ENCODE measurements at places on chromosomes 11 and 22.

DNA sequence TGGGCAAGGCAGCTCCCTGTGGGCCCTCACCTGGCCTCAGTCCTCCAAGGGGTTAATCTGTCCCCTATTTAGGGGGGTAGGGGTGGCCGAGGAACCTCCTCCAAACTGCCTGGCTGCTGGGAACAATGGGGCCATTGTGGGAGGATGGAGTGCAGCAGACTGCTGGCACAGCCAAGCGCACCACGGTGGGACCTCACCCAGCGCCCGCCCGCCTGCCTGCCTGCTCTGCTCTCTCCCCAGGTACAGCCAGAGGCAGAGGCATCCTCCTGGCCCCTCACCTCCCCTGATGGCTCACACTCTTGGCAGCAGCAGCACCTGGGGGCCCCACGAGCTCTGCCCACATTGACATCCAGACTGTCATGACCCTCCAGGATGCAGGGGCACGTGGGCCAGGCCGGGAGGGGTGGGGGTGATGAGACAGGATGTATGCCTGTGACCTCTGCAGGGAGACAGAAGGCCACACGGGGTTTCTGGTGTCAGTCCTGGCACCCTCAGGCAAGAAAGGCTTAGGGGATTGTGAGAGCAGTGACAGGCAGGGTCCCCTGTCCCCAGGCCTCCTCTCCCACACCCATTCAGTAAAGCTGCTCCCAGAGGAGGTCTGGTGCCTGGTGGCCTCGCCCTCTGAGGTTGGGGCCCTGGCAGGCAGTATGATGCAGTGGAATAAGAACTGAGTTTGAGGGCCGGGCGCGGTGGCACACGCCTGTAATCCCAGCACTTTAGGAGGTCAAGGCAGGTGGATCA lies 11.4 kb downstream of the BCL9L start:
- no peak for DNase-seq

- no peak for DNase-seq
Measured at GRCh38 chr22:19150482-19151328, 613 bp upstream of the GSC2 start.

GRCh38 chr11:16367252-16367651 lies 10.9 kb upstream of the SOX6 start:
- DNase-seq, result no peak

DNA sequence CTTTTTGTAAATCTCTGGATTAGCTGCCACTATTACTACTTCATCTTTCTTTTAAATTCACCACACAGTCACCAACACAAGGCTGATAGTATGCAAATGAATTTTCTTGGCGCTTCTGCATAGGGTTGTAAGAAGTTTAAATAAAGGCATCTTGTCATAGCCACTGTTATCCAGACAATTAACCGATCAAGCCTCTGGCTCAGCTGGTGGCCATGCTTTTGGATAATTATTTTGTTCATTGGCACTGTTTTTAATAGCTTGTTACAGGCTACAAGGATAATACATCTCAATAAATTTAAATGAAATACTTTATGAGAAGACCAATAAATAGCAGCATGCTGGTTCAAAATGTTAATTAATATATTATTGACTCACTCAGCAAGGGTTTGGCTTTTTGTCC lies 1261.0 kb downstream of the FAM181B start:
- no peak for DNase-seq

- peak; percentile 66 for DNase-seq
Measured at GRCh38 chr11:723120-723883, 17.3 kb downstream of the EPS8L2 start.

DNA sequence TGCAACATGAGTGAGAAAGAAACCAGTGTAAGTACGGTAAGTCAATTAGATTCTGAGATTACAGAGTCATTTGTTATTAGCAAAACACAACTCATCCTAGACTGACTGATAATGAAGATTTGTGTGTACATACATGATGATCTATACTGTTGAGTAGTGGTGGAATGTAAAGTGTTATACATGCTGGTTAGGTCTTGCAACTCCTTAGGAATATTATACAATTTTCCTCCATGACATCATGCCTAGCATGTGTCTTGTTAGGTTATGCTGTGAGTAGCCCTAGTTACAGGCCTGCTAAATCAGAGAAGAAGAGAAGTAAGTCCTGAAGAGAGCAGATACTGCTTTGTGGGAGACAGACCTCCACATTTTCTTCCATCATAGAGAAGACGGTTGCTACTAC lies 880.6 kb downstream of the LUZP2 start:
- DNase-seq, result no peak

DNA sequence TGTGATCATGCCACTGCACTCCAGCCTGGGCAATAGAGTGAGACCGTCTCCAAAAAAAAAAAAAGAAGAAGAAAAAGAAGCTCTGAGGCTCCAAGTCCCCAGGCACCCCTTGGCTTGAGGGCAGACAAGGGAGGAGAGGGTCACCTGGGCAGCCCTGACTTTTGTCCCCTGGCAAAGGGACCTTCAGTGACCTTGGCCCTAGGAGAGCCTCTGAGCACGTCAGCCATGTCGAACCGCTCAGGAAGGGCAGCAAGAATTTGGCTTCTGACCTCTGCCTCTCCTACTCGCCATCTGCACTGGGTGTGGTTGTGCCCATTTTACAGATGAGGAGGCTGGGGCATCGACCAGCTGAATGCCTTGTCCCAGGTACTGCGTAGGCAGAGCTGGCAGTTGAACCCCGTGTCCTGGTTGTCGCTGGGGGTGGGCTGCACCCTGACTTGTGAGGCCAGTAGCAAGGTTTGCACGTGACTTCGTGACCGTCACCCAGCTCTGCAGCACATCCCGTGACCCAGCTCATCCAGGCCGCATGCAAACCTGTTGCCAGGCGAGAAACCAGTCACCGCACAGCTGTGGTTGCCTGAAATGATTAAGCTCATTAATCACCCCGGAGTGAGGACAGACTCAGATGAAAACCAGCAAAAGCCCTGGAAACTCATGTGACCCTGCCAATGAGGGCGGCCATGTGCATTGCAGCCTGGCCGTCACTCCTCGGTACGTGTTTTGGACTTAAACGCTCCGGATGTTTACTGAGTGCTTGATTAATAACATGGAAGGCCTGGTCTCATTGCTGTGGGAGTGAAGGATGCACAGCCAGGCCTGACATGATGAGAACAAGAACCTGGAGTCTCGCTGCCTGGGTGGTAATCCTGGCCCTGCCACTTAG lies 47.7 kb upstream of the PPP6R3 start:
- DNase-seq, result no peak

DNA sequence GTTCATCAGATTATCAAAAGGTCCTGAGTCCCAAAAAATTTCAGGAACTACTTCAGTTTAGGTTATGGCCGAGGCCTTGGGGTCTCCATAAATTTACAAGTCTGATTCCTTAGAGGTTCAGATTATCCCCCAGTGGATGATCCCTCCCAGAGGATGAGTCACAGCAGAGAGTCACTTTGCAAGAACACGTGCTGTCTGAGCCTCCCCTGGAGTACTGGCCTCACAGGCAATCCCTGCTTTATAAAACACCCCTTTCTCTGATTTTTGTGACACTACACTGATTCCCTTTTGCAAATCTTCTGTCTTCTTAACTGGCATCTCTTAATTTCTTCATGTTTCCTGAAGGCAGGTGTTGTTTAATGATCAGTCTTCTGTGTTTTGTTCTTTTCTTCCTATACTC lies 45.3 kb downstream of the CCDC34 start:
- DNase-seq, result no peak

- DNase-seq, result peak; percentile 60
Measured at GRCh38 chr11:33735271-33736147, 714 bp downstream of the CD59 start.

- DNase-seq, result no peak
Measured at GRCh38 chr11:84824624-84825023, 802.5 kb downstream of the DLG2 start.

GRCh38 chr11:115123641-115124040 lies 380.6 kb downstream of the CADM1 start:
- no peak for DNase-seq

DNA sequence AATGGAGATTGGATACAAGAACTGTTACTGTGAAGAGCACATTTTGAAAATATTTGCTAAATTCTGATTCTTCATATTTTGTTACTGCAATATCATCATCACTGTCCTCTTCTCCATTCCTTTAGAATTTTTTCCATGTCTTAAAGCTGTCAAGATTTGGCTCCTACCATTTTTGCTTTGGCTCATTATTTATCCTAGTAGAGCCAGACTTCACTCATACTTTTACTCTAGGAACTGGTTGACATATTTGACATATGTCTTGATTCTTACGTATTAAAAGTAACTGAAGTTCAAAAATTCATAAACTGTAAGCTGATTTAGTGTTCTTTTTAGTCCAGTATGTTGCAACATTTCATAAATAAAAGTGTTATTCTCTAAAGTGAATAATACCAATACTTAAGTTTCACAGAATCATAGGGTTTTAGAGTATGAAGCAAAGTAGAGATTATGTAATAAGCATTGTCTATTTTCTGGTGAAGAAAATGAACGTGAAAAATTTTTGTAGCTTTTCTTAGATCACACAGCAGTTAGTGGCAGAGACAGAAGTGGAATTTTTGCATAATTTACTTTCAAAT lies 225.6 kb downstream of the TMEM135 start:
- DNase-seq, result no peak

DNA sequence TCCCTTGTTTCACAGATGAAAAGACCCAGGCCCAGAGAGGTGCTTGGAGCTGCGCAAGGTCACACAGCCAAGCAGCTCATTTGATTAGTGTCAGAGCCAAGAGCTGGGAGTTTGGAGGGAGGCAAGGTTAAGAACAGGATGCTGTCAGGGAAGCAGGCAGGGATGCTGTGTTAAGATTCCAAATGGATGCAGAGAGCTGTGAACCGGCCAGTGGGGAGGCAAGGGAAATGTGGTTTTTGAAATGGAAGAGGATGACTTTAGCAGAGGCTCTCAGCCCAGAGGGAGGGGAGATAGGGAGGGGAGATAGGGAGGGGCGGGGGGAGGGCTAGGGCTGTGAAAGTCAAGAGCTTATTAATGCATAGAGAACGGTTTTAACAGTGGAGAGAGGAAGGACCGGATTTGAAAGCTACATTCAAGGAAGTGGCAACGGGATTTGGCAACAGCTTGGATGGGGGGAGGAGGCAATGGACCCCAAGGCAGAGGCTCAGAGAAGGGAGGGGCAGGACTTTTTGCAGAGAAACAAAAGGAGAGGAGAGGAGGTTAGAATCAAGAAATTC lies 13.0 kb downstream of the RTN4RL2 start:
- no peak for DNase-seq

GRCh38 chr11:44775366-44775984 lies 48.7 kb downstream of the TSPAN18 start:
- peak; percentile 76 for DNase-seq

GRCh38 chr11:73188301-73188700 lies 29.8 kb upstream of the P2RY2 start:
- DNase-seq, result no peak

DNA sequence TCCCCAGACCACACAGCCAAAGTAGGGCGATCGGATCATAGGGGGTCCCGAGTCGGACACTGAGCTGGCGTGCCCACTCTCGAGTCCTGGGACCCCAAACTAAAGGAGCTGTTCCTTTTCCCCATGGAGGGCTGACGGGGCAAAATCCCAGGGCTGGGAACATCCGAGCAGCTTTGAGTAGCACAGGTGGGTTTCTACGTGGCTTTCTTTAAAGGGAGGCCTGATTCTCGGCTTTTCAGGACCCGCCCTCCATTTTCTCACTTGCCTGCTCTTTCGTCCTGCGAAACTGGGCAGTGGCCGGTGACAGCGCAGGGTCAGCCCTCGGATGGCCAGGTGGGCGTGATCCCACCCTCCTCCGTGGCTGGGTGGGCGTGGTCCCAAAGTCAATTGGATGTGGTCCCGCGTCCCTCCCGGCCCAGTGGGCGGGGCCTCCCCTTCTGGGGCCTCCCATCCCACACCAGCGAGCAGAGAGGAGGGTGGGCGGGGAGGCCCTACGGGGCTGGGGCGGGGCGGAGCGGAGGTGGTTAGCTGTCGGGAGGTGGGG lies 17.5 kb upstream of the TXNRD2 start:
- no peak for DNase-seq

GRCh38 chr11:111441443-111441842 lies 62.4 kb upstream of the POU2AF1 start:
- DNase-seq, result peak; percentile 14

DNA sequence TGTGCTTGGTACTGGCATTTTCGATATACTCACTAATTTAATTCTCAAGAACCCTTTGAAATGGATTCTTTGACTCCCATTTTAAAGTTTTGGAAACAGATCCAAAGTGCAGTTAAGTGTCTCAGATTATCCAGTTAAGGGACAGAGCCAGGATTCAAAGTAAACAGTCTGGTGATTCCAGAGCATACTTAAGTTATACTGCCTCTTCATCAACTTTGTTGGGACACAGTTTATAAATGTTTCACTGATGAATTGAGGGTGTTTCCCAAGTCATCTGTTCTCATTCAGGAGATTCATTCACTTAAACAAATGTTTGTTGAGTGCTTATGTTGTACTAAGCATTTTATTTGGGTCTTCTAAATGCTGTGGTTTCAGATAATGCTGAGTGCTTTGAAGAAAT lies 17.1 kb downstream of the KDM2A start:
- DNase-seq, result no peak

- DNase-seq, result no peak
Measured at GRCh38 chr11:63616953-63617352, 2.7 kb upstream of the PLAAT3 start.

DNA sequence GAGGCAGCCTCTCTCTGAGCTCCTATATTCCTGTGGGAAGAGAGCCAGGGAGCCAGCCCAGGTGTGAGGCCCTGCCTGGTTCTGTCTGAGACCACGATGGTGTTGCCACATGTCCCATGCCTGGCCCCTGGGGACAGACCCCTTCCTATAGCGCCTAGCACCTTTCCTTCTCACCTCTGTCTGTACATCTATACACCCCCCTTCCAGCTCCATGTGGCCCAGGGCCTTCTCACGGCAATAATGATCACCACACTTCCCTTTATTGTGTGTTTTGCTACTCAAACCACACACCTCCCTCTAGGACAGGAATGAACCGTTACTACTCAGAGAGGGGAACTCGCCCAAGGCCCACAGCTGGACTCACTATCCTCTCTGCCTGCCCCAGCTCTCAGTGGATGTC lies 12.8 kb downstream of the CD82 start:
- DNase-seq, result no peak

- no peak for DNase-seq
Measured at GRCh38 chr11:538431-539051, 1.2 kb downstream of the LRRC56 start.

DNA sequence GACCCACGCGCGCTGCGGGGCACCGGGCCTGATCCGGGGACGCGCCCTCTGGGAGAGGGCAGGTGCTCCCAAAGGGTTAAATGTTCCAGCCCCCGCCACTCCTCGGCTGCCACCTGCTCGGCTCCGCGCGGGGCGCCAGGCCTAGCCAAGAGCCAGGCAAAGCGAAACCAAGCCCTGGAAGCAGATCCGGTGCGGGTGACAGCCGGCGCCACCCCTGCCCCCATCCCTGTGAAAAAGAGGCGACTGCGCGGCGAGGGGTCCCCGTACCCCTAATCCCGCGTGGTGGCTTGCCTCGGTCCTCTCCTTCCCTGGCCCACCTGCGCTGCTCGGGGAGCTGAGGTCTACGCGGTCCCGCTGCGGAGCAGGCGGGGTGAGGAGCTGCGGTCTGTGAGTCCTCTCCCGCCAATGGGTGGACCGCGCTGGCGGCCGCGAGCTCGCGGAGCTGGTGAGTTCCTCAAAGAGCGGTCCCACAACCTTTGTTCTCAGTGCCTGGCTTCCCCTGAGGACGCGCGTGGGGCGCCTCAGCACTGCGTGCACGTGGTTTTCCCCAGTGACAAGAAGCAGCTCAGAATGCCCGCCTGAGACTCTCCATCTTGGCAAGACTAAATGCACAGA lies at the start of gene ME3:
Gene ME3, minus strand, starts transcription at position 610 of the 615 bp plus-strand sequence.
- DNase-seq, result peak; percentile 68

All from suppressor macrophage treated with lipopolysaccharide for 4 hours (primary cell).